Fibroblast of skin of back (primary cell): ENCODE measurements at places on chromosomes 16 and 17.

GRCh38 chr16:24685539-24686432 is 43.7 kb upstream of the TNRC6A start:
- DNase-seq, result peak; percentile 79

- no peak for DNase-seq
Observed at GRCh38 chr17:82856361-82856760, 16.5 kb upstream of the ZNF750 start.

DNA sequence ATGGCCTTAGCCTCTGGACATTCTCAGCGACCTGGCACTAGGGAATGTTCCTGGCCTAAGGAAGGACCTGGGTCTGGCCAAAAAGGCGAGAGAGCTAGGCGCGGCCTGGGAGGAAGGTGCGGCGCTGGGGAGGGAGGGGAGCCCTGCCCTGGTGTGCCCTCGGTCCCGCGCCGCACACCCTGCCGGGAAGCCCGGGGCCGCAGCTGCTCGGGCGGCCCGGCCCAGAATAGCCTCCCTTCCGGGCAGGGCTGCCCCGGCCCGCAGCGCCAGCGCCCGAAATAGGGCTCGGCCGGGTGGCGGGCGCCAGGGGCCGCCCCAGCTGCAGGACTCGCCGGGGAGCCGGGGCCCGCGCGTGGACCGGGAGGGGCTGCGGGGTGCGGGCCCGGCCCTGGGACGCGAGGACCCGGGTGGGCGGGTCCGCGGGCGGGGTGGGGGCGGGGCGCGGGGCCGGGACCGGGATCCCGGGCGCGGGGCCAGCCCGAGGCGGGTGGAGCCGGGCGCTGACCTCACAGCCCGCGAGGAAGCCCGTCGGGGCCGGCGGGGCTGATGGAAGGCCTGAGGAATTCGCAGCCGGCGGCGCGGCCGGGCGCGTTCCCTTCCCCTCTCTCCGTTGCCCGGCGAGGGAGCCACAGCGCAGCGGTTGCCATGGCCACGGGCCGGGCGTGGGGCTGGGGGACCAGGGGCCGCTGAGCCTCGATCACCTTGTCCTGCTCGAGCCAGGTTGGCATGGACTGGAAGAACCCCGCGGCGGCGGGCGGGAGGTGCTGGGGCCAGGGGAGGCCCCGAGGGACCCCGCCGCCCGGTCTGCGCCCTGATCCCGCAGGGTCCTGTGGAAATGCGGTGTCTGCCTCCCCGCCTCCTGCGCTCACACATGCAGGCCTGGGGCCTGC is 18.1 kb downstream of the SOCS3 start:
- peak; percentile 86 for DNase-seq

- peak; percentile 50 for DNase-seq
Observed at GRCh38 chr17:60577147-60577915, 22.7 kb upstream of the PPM1D start.

DNA sequence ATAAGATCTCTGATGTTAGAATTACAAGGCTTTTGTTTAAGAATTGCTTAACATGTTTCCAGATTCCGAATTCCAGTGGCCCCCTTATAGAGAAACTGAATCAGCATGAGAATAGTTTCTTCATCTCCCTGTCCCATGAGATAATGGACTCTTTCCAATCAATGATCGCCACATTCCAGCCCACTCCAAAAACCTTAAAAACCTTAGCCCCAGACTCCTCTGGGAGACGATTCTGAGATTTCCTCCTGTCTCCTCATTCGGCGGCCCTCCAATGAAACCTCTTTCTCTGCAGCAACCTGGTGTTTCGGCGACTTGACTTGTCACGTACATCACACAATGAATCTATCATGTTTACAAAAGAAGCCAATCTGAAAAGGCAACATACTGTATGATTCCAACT is 197.1 kb upstream of the PSMD7 start:
- DNase-seq, result no peak

DNA sequence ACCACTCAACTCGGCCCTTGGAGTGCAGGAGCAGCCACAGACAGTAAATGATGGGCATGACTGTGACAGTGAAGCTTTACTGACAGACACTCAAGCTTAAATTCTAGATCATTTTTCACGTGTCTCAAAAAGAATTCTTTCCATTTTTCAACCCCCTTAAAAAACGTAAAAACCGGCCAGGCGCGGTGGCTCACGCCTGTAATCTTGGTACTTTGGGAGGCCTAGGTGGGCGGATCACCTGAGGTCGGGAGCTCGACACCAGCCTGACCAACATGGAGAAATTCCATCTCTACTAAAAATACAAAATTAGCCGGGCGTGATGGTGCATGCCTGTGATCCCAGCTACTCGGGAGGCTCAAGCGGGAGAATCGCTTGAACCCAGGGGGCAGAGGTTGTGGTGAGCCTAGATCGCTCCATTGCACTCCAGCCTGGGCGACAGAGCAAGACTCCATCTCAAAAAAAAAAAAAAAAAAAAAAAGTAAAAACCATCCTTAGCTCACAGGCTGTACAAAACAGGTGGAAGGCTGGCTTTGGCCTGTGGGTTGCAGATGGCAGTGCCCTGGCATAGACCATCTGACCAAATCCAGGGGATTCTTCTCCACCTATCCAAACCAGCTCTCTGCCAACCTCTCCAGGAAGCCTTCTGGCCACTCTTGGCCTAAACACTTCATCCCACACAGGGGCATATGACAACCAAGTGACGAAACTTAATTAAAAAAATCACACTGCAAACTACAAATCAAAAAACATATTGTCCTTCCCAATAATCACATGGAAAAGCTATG is 18.3 kb downstream of the TBC1D16 start:
- no peak for DNase-seq

DNA sequence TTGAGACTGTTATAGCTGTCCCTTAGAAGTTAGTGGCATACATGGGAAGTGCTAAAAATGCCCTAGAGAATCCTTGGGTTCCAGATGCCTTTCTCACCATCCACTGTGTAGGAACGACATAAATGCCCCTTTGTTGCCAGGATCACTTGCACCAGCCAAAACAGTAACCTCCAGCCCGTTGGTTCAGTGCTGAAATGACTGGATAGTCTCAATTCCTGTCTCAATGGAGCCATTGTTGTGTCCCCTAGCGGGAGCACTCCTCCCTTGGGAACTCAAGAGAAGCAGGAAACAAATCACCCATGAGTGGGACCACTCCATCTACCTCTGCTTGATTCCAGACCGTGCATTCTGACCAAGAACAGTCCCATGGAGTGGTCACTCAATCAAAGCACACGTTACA is 23.1 kb downstream of the MPHOSPH6 start:
- no peak for DNase-seq

DNA sequence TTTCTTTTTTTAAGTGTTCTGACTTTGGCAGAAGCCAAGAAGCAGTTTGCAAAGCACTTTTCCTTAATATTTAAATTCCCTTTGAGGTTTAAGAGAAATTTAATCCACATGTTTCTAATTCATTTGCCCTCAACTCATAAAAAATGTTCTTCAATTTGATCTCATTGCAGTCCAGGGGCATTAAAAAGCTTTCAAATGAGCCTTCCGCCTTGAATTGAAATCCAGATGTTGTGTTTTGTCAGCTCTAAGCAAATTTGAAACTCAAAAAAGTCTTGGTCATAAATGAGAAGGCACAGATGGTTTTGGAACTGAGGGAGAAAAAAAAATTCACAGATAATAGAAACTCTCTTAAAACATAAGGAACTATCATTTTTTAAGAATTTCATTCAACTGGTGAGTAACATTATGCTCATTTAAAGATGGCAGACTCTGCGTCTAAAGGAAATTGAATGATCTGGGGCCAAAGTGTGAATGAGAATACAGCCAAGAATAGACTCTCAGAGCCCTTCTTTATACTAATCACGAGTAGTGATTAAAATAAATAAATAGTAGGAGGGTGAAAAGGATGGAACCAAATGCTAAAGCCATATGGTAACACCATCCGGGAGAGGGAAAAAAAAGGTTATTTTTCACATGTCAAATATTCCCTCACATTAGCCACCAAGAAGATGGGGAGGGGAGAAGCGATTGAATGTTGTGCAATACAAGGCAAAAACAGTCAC is 1304.7 kb downstream of the CDH8 start:
- no peak for DNase-seq

DNA sequence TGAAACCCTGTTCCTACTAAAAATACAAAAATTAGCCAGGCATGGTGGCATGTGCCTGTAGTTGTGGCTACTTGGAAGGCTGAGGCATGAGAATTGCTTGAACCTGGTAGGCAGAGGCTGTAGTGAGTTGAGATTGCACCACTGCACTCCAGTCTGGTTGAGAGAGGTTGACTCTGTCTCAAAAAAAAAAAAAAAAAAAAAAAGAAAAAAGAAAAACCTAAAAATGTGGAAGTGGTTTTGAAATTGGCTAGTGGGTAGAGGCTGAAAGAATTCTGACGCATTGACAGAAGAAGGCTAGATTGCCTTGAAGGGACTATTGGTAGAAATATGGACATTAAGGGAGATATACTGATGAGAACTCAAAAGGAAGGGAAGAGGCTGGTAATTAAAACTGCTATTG is 33.6 kb upstream of the CPPED1 start:
- no peak for DNase-seq

GRCh38 chr16:5951486-5951885 is 853.9 kb upstream of the EEF2KMT start:
- DNase-seq, result no peak

GRCh38 chr16:46929378-46930332 is 43.8 kb downstream of the DNAJA2 start:
- DNase-seq, result peak; percentile 37

GRCh38 chr17:30248786-30249185 is 13.3 kb upstream of the SLC6A4 start:
- DNase-seq, result no peak

DNA sequence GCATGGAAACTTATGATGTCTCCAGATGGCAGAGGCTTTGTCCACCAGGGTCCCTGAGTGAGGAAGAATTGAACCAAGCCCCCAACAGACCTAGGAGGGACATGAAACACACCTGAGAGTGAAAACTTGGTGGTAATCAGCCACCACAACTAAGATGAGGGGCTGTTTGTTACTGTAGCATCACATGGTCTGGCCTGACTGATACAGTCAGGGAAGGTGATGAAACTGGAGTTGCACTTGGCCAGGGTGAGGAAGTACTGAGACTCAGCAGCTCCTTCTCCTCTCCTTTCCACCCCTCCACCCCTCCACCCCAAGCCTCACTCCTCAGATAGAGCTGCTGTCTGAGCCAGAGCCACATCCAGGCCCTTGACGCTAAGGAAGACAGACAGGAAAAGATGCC is 37.2 kb downstream of the C16orf82 start:
- no peak for DNase-seq

DNA sequence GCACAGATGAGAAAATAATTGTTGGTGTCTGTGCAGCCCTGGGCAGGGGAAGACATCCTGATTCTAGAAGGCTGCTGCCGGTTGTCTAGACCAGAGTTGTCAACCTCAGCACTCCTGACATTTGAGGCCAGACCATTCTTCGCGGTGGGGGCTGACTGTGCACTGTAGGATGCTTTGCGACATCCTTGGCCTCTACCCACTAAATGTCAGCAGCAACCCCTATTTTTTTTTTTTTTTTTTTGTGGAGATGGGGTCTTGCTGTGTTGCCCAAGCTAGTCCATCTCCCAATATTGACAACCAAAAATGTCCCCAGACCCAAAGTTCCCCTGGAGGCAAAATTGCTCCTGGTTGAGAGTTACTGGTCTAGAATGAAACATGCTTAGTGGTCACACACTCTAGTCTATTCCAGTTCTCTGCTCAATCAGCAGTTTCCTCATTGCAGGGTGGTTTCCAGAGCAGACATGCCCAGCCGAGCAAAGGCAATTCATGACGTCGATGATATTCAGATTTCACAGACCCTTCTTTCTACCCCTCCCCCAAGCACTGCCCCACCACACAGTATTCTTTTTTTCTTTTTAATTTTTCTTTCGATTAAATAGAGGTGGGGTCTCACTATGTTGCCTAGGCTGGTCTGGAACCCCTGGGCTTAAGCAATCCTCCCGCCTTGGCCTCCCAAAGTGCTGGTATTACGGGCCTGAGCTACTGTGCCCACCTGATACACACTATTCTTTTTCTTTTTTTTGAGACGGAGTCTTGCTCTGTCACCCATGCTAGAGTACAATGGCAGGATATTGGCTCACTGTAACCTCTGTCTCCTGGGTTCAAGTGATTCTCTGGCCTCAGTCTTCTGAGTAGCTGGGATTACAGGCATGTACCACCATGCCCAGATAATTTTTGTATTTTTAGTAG is 9.0 kb downstream of the C17orf99 start:
- no peak for DNase-seq

- no peak for DNase-seq
Observed at GRCh38 chr17:67922503-67922902, 73.8 kb downstream of the C17orf58 start.

DNA sequence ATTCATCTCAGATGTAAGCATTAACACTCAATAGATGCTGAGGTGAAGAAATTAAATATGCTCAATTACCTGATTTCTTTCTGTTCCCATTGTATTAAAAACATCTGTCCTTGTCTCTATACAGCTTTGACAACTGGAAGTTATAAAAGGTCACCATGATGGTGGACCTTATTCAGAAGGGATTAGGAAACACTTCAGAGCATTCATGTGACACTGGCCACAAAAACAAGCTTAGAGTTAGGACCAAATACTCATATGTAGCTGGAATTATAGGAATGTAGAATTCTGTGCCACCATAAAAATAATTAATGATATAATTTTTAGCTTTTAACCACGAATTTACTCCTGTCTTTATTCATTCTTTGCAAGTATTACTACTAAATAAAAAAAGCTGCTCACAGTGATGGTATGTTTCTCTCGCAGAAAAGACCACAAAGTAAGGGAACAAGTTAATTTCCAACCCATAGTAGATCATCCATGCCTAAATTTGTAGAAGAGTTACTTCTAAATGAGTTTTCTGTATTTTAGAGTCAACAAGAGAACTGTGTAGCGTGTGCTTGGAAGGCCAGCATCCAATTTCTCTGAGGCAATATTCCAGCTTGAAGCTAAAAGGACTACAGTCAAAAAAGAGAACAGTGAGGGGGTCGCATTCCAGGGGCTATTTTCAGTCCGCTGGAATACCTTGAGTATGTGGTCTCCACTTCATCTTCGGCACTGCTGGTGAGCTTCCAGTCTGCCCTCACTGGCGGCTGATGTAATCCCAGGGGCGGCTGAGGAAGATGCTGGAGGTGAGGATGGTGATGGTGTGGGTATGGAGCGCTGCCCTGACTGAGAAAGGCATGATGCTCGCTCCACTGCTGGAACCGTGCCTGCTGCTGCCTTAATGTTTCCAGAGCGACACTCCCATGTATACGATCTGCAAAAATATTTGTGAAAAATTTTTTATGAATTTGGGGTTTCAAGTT is 63.7 kb downstream of the CACNG1 start:
- no peak for DNase-seq

- no peak for DNase-seq
Observed at GRCh38 chr16:13039526-13039925, 138.1 kb downstream of the SHISA9 start.

DNA sequence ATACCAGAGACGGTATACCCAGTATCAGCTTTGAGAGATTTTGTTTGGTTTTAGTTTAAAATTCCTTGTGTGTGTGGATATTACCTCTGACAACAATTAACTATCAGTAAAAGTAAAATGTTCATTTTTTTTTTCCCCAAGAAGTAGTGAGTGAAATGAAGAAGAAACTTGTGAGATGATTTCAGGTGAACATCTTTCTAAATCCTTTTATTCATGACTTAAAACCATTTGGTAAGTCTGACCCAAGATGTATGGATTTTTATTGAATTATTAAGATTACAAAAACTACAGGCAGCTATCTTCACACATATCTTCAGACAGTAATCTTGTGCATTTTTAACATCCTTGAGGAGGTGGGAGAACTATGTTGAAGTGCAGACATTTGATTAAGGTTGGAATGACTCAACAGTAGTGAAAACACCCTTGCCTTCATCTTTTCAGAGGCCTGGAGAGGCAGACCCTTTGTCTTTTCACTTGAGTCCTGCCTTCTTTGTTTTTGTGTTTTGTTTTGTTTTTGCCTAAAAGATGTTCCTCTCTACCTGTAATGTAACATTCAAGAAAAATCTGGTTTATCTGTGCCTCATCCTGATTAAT is 240.3 kb upstream of the TBX2 start:
- DNase-seq, result peak; percentile 33
